AG04450 (cell line): ENCODE measurements at places on chromosomes 13 and 19. TPM values are rescaled to one million over a fixed set of nuclear protein-coding genes. Genes with fewer than 3 reads are reported as not detected.

DNA sequence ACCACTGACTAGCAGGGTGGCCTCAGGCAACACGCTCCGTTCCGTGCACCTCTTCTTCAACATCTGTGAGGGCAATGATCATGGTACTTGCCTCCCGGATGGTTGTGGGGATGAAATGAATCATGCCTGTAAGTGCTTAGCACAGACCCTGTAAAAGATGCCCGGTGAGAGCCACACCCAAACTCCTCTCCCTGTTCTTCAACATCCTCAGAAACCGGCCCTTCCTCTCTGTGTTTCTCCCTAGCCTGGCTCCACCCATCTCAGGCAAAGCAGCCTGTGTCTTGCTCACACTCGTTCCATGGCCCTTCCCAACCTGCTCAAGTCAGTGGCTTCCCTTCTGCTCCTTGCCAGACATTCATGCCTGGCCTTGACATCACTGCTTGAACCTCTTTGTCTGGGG, 5.8 kb upstream of the DMKN start:
- no peak for DNase-seq

- DNase-seq = no peak
These were observed 2.5 kb downstream of the HSD11B1L start for GRCh38 chr19:5683177-5683886.

GRCh38 chr19:38170334-38170733, 53.7 kb downstream of the DPF1 start:
- no peak for DNase-seq

DNA sequence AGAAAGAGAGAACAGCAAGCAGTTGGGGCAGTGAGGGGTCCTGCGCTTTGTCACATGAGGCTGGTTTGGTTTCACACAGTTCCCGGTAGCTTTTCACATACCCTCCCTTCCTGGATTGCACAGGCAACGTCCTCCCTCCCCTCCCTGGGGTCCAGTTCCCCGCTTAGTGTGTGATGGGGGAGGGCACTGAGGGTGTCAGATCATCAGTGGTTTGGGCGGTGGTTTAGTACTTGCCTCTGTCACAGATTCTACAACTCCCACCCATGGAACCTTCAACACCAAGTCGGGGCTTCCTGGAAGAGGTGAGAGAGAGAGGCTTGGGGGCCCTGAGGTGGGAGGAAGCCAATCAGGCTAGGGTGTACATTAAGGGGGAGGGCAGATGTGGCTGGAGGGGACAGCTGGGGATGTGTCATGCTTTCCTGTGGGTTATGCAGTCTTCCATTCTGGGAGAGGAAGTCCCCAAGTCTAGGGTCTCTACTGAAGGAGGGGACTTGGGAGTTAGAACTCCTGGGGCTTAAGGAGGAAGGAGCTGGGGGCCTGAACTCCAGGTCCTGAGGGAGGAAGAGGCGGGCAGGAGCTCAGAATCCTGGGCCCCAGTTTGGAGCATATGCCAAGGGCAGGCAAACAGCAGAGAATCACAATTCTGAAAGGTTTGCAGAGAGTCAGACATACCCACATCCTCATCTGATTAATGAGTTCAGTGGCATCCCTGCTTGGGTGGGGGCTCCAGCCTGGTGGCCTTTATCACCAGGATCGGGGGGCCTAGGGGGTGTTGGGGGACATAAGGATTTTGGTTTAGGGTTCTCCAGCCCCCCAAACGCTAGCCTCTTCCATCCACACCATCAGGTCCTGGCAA, at the start of gene NKG7:
NKG7 (minus strand) TSS at position 6 of the 856 bp plus-strand sequence. CDS start 119 bp downstream, outside the sequence.
- DNase-seq = no peak

- no peak for DNase-seq
These were observed 338.9 kb downstream of the KLF5 start for GRCh38 chr13:73397496-73398305.

DNA sequence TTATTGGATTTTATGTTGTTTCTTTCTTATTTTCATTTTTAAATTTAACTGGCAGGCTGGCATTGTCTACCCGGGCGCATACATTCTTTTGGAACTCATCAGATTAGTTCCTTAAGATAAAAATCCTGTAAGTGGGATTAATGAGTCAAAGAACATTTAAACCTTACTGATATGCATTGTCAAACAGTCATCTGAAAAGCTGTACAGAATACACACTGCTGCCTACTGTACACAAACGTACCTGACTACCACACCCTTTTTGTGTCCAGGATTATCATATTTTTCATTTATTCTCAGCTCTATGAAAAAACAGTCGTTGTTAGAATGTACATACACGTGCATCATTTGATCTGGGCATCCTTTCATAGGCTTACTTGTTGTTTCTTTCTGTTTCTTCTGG, 358.3 kb downstream of the EFNB2 start:
- no peak for DNase-seq

DNA sequence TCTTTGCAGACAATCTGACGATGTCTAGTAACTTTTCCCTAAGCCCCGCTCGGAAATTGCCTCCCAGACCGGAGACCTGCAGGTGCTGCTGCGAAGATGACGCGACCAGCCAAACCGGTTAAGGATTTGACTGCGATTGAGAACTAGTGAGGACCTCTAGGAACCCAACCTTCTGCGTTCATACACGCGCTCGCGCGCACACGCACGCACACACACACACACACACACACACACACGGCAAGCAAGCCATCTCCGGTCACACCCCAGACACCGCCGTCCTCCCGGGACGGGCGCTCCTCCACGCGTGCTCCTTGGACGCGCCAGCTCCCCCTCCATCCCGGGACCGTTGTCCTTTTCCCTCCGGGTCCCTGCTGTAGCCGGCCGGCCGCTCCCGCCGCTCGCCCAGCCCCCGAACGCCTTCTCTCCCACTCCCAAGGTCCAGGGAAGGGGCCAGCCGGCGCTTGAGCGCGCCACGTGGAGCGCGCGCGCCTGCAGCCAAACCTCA, 1.2 kb downstream of the TBC1D4 start:
- no peak for DNase-seq

GRCh38 chr19:6773323-6773931, 919 bp downstream of the VAV1 start:
- DNase-seq = no peak

GRCh38 chr13:109058087-109058486, 428.7 kb downstream of the MYO16 start:
- no peak for DNase-seq

- DNase-seq = peak; percentile 15
These were observed 1153.7 kb downstream of the PCDH9 start for GRCh38 chr13:66076417-66076816.

GRCh38 chr19:21611659-21612402, 106.4 kb downstream of the ZNF429 start:
- DNase-seq = no peak

GRCh38 chr13:27370305-27370872, 54.0 kb upstream of the GTF3A start:
- no peak for DNase-seq

DNA sequence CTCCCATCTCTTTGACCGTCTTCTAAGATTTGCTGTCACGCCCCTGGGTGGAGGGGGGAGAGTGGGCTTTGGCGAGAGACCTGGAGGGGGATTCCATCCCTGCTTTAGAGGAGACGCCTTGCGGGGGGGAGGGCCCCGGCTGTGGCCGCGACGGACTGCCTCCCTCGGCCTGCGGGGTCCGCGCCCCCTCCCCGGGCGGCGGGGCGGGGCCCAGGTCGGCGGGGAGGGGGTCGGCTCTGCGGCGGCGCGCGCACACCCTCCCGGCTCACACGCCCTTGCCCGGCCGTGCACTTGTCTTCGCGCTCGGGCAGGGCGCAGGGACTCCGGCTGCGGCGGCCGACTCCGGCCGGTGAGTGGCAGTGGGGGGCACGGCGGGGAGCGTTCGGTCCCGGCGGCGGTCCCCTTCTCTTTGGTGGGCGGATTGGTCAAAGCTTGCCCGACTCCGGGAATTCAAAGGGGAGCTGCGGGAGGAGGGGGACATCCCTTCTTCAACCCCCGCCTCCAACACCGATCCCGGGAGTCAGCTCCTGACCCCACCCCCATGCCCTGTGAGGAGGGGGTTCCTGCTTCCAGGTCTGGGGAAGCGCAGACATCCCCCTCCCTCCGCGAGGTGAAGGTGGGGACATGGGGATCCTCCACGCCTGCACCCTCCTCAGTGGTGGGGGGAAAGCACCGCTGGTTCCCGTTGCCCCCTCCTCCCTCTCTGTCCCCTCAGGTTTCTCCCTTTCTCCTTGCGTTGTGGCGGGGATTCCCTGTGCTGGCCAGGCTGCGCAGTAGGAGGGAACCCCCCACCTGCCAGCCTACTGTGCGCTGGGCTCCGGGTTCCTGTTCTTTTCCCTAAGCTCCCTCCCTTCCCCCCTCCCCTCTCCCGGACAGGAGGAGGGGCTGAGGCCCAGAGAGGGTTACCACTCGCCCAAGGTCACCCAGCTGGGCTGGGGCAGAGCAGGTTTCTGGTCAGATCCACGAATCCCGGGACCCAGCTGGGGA, 14.6 kb upstream of the KCNN1 start:
- DNase-seq = no peak

GRCh38 chr13:113647351-113648215, 10.4 kb downstream of the ATP4B start:
- DNase-seq = no peak

- no peak for DNase-seq
These were observed 60.0 kb upstream of the LRCH1 start for GRCh38 chr13:46492946-46493345.

DNA sequence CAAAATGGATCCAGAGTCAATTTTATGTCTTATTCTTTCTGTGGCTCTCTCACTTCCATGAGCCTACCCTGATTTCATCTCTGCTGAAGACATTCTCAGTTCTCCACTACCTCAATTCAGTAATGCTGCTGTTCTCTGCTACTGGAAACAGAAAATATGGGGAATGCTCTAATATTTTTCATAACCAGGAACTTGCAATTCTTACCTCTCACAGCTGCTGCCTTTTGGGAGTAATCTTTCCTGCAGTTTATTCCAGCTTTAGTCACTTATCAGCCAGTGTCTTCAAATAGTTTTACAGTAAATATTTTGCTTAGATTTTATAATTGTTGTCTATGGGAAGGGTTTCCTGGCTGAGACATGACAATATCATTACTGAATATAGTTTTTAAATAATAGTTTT, 145.1 kb upstream of the UFM1 start:
- no peak for DNase-seq

DNA sequence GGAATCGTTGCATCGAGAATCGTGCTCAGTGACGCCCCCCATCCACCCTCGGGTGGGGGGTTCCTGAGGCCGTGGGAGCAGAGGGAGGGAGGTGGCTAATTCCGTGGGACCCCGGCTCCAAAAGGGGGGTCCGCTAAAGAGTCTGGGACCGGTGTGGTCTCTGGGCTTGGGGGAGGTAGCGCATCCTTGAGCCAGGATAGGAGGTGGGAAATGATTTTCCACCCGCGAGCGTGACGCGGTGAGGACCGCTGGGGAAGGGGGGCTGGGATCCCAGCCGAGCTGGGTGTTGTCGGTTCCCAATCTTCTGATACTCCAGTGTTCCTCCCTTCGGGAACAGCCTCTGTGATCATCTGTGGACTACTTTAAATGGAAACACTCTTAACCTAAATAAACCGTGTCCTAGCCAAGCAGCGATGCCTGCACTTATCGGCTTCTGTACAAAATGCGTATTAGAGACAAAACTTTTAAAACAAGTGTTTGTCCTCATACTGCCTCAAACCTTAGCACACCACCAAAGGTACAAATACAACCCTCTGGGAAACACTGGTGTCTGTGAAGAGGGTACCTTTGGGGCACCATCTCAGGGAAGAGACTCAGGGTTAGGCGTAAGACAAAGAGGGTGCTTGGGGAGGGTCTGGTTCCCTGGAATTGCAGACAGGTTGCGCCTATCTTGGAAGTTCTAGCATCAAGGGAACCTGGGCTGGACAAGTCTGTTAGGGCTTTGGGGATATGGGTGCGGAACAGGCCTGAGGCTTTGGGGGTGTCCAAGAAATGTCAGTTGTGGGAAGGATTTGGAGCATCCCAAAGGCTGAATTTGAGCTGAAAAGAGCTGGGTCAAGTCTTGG, 16.0 kb downstream of the KCNC3 start:
- no peak for DNase-seq

DNA sequence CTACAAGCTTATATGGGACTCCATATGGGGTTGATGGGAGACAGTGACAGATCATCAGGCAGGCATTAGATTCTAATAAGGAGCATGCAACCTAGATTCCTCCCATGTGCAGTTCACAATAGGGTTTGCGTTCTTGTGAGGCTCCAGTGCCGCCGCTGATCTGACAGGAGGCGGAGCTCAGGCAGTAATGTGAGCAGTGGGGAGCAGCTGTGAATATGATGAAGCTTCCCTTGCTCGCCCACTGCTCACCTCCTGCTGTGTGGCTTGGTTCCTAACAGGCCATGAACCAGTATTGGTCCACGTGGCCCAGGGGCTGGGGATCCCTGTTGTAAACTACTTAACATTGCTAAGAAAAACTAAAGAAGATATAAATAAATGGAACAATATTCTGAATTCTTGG, 378.4 kb downstream of the KCNRG start:
- DNase-seq = no peak

DNA sequence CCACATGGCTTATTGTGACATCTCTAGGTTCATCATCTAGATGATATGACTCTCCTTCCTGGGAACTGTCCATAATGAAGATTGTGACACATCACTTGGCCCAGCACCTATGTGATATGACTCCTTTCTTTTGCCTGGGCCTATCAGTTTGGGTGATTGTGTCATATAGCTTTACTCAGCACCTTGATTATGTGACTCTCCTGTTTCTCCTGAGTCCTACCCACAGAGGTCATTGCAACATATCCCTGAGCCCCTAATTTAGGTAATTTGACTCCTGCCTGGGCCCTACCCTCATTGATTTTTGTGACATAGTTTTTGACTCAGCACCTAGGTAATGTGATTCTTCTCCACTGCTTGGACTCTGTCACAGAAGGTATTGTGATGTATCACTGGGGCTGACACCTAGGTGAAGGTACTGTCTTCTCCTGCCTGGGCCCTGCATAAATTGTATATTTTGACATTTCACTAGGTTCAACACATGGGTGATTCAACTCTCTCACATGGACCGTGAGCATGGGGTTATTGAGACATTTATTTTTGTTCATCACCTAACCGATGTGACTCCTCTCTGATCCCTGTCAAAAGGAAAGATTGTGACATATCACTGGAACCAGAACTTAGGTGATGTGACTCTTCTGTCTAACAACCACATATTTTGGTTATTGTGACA, 26.2 kb upstream of the ZNF254 start:
- no peak for DNase-seq

- DNase-seq = no peak
These were observed 579 bp downstream of the RPS9 start for GRCh38 chr19:54201172-54201701.

GRCh38 chr13:113273851-113274590, 23.0 kb upstream of the LAMP1 start:
- DNase-seq = no peak

GRCh38 chr13:58704953-58705352, 1073.4 kb downstream of the PCDH17 start:
- no peak for DNase-seq

- DNase-seq = no peak
These were observed at the start of gene NFIX for GRCh38 chr19:12994701-12995595. TSS of gene NFIX (plus strand) at chr19:12995475. CDS start at chr19:12995838, 363 bp downstream.

The MEIOSIN gene
- polyA plus RNA-seq = not detected in 2 replicates

The FPR1 gene
- not detected in 2 replicates for polyA plus RNA-seq

The RXFP2 gene
- polyA plus RNA-seq = not detected in 2 replicates

The KLHL1 gene
- not detected in 2 replicates for polyA plus RNA-seq

The ACP7 gene
- not detected in 2 replicates for polyA plus RNA-seq

The TEX29 gene
- 4.7 and 6.1 TPM in 2 replicates for polyA plus RNA-seq

The TECR gene
- 59.6 and 70.2 TPM in 2 replicates for polyA plus RNA-seq

The ZNF554 gene
- polyA plus RNA-seq = 1.8 and 2.0 TPM in 2 replicates

The LILRB5 gene
- polyA plus RNA-seq = not detected in 2 replicates
